ENCODE measurements at places on chromosomes 5 and 9.

- no peak for DNase-seq
These were observed 133.9 kb downstream of the FSTL4 start for GRCh38 chr5:133478199-133478985.

DNA sequence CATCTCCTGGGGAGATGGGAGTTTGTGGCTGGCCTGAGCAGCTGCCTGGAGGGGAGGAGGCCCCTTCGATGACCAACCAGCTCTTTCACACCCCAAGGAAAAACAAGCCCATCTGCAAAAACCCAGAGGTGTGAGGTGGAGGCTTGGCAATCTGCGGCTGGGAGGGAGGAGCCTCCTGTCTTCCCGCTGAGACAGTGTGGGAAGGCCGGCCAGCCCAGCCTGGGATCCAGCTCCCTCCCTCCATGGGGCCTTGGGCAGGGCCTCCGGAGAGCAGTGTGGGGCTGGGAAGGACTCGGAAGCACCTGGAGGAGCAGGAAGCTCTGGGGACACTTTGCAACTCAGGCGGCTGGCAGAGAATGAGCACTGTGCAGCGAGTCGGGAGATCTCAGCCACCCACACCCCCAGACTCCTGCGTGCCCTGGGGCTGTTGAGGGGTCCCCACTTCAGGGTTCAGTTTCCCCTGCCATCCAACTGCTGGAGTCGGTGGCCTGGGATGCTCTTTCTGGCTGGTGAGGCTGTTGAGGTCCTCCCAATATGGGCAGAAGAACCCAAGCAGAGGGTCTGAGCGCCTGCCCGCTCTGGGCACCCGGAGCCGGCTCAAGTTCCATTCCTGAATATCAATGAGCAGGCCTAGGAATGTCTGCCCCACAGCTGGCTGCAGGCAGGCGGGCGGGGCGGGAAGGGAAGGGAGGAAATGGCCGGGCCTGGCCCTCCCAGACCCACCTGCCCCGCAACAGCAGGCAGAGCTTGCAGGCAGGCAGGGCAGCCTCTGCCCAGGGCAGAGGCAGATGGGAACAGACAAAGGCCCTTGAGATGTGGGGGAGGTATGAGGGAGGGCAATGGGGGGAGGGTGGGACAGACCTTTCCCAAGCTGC lies 101.1 kb downstream of the FGF18 start:
- DNase-seq, result peak; percentile 45

GRCh38 chr5:16437977-16438376 lies 27.6 kb downstream of the ZNF622 start:
- no peak for DNase-seq

DNA sequence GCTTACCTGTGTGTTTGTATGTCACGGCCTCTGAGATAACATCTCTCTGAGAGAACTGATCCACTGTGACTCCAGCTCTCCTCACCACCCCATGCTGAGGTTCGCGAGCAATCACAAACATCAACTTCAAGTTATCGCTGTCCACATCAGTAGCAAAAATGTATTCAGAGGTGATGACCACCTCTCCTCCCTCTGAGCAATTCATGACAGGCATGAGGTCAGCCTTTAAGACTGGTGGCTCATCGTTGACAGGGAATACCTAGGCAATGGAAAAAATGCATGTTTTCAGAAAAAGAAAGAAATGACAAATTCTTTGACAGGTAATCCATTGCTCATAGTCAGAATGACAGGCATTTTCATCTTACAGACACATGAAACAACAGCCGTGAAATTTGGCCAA lies 90.3 kb upstream of the CER1 start:
- DNase-seq, result no peak

DNA sequence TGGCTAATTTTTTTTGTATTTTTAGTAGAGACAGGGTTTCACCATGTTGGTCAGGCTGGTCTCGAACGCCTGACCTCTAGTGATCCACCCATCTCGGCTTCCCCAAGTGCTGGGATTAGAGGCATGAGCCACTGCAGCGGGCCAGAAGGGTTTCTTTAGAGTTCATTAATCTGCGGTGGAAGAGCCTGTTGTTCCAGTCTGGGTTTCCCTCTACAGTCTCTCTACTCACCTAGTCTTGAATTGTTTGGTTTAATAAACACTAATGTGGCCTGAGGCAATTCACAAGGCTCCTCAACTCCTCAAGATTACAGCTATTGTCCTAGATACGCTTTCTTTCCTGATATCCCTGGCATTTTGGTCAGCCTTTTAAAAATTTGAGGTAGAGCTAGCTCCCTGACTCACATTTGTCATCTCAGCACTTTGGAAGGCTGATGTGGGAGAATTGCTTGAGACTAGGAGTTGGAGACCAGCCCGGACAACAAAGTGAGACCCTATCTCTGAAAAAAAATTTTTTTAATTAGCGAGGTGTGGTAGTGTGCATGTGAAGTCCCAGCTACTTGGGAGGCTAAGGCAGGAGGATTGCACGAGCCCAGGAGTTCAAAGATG lies 4.6 kb upstream of the SAR1B start:
- DNase-seq, result no peak

DNA sequence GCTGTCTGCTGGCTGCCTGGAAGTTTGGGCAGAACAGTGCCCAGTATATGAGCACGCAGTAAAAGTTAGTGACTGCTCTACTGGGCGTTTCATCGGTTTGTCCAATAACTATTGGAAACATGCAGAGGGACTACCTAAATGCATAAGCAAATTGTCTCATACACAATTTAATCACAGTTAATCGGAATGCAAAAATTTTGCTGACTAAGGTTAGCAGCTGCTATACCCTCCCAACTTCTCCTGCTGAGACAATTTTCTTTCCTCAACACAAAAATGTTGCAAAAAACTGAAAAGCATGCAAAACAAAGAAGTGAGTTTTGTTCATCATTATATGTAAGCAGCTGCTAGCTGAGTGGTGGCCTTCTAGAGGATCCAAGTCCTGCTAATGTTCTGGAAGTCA lies 327.5 kb downstream of the SEMA5A start:
- no peak for DNase-seq

DNA sequence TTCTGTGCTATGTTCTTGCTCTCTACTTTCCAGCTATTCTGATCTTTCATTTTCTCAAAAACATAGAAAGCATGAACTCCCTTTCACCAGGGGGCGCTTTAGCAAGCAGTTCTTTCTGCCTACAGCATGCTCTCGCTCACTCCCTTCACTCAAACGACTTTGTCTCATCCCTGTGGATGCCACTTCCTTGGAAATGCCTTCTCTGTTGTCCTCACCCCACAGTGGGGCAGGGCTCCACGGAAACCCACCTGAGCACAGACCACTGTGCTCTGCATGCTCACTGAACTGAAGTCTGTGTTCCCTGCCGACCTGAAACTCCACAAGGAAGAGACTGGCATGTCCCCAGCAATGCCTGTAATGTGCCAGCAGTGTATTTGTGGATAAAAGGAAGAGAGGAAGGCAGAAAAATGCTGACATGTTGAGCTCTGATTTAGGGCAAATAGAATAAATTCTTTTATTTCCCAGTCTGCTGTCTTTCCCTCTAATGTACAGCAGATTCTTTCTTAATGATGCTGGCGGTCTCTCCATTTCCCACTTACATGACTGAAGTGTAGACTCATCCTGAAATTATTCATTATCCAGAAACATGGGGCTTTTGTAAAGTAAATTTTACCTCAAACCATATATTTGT lies 4.9 kb upstream of the ROR2 start:
- DNase-seq, result no peak

DNA sequence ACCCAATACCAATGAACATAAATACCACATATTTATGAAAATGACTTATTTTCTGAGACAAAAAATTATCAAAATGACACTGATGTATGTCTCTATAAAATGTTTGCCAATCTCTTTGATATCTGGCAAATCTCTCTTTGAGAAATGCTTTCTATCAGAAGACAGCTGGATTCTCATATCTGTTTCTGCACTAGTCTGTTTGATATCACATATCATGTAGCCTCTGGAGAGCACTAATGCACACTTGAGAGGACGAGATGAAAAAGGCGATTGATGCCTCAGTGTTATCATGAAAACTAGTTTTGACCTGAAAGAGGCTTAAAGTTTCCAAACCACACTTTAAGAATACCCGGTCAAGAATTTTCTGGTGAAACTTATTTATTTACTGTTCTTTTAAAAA lies 29.1 kb upstream of the ANKRD55 start:
- DNase-seq, result no peak
